ENCODE measurements at places on chromosomes 3 and 15. TPM values are rescaled to one million over a fixed set of nuclear protein-coding genes. Genes with fewer than 3 reads are reported as not detected.

OTOL1 gene
- not detected for total RNA-seq

TMEM212 gene
- total RNA-seq: not detected

EXD1 gene
- not detected for total RNA-seq

- DNase-seq: no peak
- H3K27ac ChIP-seq: no peak overlapping the region
- peaks cover 1% of the 10 kb centered on the region for H3K4me1 ChIP-seq
- H3K4me3 ChIP-seq: no peak overlapping the region
- H3K36me3 ChIP-seq: no peaks in the 10 kb centered on the region
Measured at GRCh38 chr15:40259021-40259420, 20.2 kb downstream of the PAK6 start.

- H3K4me3 ChIP-seq: no peak overlapping the region
- H3K27me3 ChIP-seq: no peaks in the 10 kb centered on the region
- no peaks in the 10 kb centered on the region for H3K36me3 ChIP-seq
- no peak overlapping the region for H3K27ac ChIP-seq
- peaks cover 6% of the 10 kb centered on the region for H3K4me1 ChIP-seq
Measured at GRCh38 chr3:114418107-114418506, 124.3 kb downstream of the TIGIT start.

- peak overlapping the region; percentile 89 for H3K4me3 ChIP-seq
- H3K27me3 ChIP-seq: peaks cover 22% of the 10 kb centered on the region
- peaks cover 11% of the 10 kb centered on the region for H3K4me1 ChIP-seq
Measured at GRCh38 chr3:3800080-3800455, 837 bp downstream of the LRRN1 start.
